ENCODE measurements at places on chromosomes 7 and 10.
A peak's percentile ranks its signal among the peaks of the same experiment; 100 is the strongest.

DNA sequence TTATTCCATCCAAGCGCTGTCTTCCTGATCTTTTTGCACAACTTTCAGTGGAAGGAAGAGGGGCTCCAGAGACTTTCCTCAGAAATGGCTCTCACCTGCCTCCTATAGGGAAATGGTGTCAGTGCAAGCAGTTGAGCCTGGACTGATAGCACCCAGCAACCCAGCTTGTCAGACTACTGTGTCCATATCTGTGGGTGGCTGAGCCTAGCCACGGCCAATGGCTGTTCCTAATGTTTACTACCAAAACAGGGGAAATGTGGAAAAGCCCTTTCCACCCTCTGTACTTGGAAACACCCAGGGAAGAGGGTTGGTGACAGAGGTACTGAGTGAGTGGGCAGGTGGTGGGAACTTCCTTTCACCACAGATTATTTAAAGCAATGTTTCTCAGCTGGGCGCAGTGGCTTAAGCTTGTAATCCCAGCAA is 4.3 kb upstream of the YKT6 start:
- peak; percentile 77 for DNase-seq

DNA sequence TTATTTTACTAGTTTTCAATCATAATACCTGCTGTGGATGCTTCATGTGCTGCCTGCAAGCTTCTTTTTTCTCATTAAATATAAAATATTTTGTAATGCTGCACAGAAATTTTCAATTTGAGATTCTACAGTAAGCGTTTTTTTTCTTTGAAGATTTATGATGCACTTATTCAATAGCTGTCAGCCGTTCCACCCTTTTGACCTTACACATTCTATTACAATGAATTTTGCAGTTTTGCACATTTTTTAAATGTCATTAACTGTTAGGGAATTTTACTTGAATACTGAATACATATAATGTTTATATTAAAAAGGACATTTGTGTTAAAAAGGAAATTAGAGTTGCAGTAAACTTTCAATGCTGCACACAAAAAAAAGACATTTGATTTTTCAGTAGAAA is 103.0 kb downstream of the PTEN start:
- no peak for DNase-seq

DNA sequence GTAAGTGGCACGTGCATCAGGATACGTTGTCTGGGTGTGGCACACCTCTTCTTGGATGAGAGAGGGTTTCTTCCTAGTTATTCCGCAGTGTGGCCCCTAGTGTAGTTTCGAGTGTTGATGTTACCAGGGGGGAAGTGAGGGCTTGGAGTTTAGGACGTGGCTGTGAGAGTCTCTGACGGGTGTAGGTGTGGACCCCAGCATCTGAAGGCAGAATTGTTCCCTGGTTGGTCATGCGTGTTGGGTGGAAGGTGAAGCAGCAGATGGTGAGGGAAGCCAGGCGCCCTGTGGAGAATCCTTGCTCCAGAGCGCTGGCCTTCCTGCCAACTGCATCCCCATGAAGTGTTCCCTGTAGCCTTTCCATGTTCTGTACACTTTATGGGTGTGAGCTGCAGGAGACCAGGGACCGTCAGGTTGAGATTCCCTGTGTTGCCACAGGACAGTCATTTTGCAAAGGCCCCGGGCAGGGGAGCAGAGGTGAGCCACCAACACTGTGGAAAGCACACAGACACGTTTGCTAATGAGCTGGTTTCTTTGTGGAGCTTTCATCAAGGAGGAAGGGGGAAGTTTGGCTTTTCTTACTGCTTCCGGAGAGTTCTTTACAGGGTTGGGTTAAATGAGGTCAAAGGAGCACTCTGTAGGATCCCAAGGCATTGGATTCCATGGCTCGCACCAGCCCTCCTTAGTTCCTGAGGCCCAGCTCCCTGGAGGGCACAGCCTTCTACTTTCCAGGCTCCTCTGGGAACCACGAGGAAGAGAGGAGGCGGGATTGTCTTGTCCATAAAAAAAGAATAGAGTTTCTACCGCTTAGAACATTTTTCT is 32.0 kb downstream of the TSPAN14 start:
- no peak for DNase-seq

GRCh38 chr10:104807581-104808310 is 166.7 kb downstream of the SORCS3 start:
- DNase-seq: no peak

GRCh38 chr7:127667759-127668530 is 16.0 kb downstream of the SND1 start:
- no peak for DNase-seq

- no peak for DNase-seq
Measured at GRCh38 chr10:113480851-113481502, 71.9 kb upstream of the HABP2 start.

GRCh38 chr10:80272793-80273522 is 16.5 kb downstream of the MAT1A start:
- no peak for DNase-seq

DNA sequence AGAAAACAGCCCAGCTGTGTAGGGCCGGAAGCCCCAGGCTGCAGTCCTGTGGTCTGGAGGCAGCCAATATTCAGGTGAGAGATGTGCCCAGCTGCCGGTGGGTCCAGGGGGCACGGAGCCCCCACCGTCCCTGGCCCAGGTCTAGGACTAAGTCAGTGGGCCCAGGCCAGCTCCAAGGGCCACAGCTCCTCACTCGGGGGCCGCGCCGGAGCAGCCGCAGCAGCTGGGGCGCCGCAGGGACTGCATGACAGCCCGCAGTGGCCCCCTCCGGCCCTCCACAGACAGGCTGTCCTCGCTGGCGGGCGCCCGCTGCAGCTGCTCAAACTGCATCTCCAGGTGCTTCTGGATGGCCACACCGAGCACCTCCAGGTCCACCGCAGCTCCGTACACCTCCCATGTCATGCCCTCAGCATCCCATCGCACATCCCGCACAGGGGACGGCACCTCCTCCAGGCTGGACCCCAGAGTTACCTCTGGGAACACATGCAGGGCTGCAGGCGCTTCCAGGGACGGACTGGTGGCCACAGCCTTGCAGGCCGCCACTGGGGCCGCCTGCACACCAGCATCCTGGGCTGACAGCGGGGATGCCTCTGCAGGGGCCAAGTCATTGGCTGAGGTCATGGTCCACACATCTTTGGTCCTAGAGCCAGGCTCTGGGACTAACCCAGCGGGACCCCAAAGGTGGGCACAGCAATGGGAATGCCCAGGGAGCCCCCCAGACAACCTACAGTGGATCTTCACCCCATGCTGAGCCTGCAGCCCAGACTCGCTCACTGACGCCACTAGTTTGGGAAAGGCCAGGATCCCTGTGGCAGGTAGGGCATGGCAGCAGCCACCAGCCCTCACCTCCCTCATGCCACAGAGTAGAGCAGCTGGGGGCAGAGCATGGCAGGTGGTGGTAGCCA is 7.0 kb downstream of the GPRIN2 start:
- no peak for DNase-seq

- no peak for DNase-seq
Measured at GRCh38 chr10:17128261-17128660, 1.4 kb downstream of the CUBN start.

GRCh38 chr7:12826079-12826478 is 138.6 kb downstream of the ARL4A start:
- no peak for DNase-seq

GRCh38 chr7:32871624-32872371 is 19.8 kb downstream of the KBTBD2 start:
- no peak for DNase-seq

DNA sequence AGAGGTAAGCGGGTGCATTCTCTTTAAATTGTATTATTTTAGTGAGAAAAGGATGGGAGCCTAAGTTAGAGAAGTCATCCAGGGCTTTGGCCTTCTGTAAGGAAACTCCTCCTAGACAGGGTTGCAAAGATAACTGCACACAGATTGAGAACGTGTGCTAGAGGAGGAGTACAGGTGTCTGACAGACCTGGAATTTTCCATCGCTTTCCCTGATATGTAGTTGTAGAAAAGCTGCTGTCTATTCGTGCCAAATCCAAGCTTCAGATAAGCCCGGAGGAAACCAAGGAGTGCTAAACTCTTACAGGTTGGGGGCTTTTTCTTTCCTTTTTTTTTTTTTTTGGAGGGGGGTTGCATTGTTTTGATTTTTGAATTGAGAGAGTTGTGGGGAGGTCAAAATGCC is 23.1 kb downstream of the LRRC4 start:
- DNase-seq: no peak

DNA sequence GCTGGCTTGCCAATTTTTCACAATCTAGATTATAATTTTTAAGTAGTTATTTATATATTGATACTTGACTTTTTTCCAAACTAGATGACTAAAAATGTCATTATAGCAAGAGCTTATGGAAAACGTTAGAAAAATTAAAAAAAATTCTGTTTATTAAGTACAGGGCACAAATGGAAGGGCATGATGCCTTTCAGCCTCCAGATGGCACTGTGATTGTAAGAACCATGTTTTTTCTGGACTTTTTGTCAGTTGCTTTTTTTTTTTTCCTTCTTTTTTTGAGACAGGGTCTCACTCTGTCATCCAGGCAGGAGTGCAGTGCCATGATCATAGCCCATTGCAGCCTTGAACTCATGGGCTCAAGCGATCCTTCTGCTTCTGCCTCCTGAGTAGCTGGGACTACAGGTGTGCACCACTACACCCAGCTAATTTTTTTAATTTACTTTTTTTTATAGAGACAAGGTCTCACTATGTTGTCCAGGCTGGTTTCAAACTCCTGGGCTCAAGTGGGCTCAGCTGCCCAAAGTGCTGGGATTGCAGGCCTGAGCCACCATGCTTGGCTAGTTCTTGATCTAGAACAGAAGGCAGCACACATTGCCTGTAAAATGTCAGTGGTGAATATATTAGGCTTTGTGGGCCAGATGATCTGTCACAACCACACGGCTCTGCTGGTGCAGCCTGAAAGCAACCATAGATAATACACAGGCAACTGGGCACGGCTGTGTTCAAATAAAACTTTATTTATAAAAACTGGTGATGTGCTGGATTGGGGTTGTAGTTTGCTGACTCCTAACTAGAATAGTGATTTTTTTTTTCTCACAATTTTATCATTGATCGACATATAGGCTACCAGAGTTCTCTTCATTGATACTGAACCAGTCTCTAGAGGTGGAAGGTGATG is 27.4 kb downstream of the UCMA start:
- DNase-seq: peak; percentile 50

- DNase-seq: peak; percentile 87
Measured at GRCh38 chr7:128879939-128880746, 17.5 kb downstream of the ATP6V1F start.

GRCh38 chr10:110279407-110279986 is 25.2 kb downstream of the SMNDC1 start:
- DNase-seq: peak; percentile 77

- DNase-seq: no peak
Measured at GRCh38 chr10:19518109-19518508, 298.1 kb upstream of the PLXDC2 start.

- no peak for DNase-seq
Measured at GRCh38 chr7:921071-921461, 33.4 kb downstream of the ADAP1 start.

DNA sequence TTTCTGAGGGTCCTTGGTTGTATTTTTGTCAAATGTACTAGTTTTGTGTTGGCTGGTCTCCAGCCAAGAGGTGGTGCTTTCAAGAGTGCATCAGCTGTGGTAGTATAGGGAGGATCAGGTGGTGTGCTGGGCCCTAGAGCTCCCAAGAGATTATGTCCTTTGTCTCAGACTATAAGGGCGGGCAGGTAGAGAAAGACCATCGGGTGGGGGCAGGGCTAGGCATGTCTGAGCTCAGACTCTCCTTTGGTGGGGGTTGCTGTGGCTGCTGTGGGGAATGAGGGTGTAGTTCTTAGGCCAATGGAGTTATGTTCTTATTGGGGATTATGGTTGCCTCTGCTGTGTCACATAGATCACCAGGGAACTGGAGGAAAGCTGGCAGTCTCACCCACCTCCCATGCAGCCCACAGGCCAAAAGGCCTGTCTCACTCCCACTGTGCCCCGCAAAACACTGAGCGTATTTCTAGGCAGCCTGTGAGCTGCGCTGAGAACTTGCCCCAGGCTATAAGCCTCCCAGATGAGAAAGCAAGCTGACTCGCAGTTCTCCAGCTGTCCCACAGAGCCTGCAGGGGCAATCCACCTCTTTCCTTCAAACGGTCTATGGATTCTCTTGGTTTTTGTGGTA is 1066.7 kb downstream of the GRM8 start:
- no peak for DNase-seq

DNA sequence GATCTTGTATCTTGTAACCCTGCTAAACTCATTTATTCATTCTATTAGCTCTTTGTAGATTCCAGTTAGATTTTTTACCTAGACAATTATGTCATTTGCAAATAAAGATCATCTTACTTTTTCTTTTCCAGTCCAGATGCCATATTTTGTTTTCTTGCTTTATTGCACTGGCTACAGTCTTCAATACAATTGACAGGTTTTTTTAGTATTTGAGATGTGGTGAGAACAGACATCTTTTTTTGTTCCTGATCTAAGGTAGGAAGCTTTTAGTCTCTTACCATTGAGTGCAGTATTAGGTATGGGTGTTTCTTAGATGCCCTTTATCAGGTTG is 12.1 kb downstream of the SPRN start:
- DNase-seq: no peak

GRCh38 chr7:96414931-96415292 is 93.0 kb upstream of the SLC25A13 start:
- peak; percentile 67 for DNase-seq

DNA sequence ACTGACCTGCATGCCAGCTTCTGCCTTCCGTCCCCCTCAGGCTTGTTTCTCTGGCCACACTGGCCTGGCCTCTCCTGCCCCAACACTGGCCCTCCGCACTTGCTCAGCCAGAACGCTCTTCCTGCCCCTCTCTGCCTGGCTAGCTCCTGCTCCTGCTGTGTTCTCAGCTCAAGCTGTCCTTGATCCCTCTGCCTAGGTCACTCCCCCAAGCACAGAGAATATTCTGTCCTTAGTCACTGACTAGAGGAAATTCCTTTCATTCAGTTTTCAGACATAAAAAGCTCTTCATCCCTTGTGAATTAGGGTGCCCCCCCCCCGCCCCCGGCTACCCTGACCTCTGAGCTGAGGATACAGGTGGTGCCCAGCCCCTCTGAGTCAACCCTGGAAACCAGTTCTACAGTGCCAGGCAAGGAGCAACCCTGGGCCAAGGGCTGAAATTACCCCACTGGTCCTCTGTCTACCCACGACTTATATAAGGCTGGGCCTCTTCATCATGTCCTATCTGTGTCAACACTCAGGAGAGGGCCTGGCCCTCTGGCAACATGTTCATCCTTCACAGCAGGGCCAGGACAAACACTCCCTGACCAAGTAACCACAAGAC is 6.6 kb upstream of the SGPL1 start:
- DNase-seq: no peak

GRCh38 chr10:124450012-124450782 is at the start of gene NKX1-2:
TSS of gene NKX1-2 (minus strand) at chr10:124450035. CDS start at chr10:124449943, 92 bp downstream.
- peak; percentile 55 for DNase-seq
